ENCODE measurements at places on chromosomes 1 and 21.

DNA sequence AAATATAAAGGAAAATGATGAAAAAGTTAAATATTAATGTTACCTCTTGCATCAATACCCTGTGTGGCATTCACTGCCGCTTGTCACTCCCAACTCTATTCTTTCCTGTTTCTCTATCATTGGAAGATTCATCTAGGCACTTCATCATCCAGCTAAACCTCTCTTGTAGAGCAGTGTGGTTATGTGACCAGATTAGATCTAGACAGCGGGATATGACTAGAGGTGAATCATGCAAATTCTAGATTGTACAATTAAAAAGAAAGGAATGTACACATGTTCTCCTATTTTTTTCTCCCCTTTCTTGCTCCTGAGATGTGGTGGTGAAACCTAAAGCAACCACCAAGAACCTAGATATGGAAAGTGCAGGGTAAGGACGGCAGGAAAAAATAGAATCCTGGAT is 174.1 kb downstream of the LBR start:
- DNase-seq = no peak

GRCh38 chr1:59432531-59433439 is 135.9 kb downstream of the FGGY start:
- DNase-seq = no peak

GRCh38 chr1:235404190-235404589 is 37.0 kb downstream of the TBCE start:
- DNase-seq = no peak

DNA sequence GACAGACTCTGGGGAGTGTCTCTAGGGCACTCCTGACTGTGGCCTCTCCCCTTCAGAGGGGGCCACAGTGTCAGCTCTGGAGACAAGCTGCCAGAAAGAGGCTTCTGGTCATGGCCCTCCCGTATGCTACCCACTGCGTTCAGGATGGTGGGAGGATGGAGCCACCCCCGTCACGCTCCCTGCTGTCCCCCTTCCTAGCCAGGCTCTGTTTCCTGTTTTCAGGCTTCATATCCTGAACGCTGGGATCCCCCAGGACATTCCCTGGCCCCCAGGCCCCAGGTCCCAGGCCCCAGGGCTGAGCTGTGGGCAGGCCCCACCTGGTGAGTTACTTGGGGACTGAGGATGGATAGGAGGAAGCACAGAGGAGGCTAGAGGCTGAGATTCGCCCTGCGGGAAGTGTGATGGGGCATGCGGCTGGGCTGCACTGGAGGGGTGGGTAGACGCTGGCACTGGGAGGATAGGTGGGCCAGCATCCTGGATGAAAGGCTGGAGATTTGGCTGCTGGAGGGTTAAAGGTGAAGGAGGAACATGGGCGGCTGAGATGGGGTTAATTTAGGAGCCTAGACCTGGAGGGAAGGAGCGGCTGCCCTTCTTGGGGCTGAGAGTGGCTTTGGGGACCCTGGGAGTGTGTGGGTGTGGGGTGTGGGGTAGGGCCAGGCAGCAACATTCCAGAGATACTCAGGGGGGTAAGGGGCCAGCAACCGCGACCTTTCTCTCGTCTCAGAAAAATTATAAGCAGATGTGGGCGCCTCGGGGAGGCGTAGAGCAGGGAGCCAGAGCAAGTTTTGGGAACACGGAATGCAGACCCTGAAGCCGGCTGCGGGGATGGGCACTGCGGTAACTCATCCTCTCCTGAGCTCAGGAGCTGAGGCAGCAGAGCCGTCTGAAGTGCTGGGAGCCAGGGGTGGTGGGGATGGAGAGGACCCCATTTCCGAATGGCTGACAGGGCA is 8.7 kb downstream of the PEAR1 start:
- DNase-seq = no peak

DNA sequence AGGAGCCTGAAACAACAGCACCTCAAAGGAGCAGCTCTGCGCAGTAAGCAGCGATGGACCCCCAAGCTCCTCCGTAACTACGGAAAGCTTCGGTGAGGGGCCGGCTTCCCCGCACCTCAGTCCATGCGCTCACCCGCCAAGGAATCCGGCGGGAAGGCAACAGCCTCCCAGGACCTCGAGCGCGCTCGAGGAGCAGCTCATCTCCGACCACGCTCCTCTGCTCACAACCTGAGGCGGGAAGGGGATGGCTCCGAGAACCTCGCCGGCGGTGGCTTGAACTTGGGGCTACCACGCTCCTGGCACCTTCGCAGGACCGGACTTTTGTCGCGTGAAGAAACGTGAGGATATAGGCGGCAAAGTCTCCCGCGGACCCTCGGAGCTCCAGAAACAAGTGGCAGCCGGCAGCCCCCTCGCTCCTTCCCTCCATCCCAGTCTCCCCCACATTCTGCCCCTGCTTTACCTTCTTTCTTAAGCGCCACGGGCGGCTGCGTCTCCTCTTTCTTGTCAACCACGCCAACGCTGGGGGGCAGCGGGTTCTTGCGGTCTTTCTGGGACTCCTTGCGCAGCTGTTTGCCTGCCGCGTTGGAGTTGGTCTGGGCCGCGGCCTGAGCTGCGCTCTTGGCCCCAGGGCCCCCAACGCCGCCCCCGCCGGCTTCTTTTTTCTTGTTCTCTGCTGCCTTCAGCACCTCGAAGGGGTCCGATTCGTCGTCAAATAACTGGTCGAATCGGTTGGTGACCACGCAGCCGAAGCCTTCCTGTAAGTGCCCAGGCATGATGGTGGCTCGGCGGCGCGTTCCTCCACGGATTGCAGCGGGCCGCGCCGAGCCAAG is 459 bp downstream of the SERBP1 start:
- DNase-seq = peak; percentile 4

GRCh38 chr21:41777951-41778815 is 11.3 kb upstream of the RIPK4 start:
- no peak for DNase-seq

GRCh38 chr21:37060296-37060695 is 12.6 kb downstream of the PIGP start:
- no peak for DNase-seq

DNA sequence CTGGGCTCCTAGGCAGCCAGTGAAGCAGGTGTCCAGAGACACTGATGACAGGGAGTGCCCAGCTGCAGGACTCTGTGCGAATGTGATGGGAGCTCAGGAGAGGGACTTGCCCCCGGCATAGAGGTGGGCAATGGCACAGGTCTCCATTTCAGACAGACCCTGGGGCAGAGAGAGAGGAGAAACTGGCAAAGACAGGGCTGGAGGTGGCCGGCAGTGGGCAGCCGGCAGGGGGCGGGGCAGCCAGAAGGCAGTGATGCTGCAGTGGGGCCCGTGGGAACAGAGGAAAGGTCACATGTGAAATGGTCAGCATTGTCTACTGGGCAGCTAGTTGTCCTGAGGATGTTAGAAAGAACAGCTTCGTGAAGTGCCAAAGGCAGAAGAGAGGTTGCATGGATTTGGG is 112.6 kb downstream of the HUNK start:
- no peak for DNase-seq

DNA sequence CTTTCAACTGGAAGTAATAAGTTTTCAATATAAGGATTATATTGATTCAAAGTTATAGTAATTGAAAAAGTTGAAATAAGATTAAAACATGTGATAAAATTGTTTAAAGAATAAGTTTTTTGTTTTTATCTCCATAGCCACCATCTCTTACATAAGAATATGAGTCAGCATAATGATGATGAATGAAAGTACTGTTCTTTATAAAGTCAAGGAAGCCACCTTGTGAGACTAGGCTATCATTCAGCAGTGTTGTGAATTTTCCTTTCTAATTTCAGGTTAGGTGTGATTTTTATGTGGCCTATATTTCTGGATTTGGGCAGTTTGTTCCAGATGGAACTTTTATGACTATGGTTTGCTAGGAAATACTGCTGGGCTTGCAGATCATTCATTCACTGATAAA is 22.4 kb upstream of the ASB17 start:
- no peak for DNase-seq
